ENCODE measurements at places on chromosomes 4 and X.

DNA sequence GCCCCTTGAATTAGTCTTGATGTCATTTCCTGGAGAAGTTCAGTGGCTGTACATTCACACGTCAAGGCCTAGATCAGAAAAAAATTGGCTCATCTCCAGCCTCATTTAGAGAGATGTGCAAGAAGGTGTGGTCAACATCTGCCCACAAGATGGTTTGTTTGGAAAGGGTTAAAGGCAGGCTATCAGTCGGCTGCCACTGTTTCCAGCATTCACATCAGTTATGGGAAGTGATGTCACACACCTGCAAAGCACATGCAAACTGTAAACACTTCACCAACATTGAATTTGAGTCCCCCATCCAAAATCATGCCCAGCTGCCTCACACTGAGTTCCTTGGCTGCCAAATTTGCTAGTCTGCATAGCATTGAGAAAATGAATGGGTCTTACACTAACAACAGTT is 498.3 kb upstream of the INTU start:
- DNase-seq: no peak

- no peak for DNase-seq
These were observed 405.3 kb upstream of the FAT1 start for GRCh38 chr4:187128976-187129375.

DNA sequence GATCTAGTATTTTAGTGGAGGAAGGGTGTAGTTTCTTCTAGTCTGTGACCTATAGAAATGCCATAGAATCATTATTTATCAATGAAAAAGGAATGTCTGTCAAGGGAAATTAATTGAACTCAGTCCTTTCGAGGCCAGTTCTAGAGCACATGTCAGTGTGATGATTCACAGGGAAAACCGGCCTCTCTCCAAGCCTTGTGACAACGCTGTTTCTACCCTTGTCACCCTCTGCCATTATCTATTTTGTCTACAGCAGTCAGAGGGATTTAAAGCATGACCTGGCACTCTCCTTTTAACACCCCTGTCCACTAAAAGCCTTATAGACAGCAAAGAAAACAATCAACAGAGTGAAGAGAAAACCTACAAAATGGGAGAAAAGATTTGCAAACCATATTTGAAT is 119.8 kb downstream of the DRD5 start:
- no peak for DNase-seq

DNA sequence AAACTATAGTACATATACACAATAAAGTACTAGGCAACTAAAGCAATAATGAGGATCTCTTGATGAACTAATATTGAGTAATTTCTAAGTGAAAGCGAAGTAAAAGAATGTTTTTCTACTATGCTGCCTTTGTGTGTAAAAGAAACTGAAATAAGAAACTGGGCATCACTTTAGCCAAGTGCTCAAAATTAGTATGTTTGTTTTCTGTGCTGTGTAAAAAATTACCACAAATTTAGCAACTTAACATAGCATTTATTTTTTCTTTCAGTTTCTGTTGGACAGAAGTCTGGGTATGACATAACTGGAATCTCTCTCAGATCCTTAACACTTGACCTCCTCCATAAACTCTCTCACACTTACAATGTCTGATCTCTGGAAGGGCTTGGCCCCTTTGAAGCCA is 687.1 kb upstream of the MAGEB2 start:
- no peak for DNase-seq

DNA sequence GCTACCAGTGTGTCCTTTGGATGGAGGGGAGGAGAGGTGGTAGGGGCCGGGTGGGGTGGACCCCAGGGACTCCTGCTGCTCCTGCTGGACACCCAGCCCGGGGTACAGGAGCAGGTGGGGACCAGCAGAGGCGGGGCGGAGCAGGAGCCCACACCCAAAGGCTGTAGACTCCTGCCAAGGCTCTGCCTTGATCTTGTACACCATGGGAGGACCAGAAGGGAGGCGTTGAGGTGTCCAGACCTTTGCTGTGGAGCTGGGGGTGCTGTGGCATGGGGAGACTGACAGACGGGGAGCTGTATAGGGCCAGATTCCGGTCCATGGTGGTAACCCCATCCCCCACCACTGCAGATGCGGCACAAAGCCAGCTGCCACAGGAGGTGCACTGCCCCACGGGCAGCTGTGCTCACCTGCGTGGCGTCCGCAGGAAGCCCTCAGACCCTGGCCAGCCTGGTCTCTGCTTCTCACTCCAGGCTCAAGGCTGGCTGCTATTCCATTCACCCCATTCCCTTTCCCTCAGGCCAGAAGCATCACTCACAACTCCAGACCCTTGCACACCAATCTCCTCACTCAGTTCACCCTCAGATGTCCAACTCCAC is 5.0 kb upstream of the SLC26A1 start:
- no peak for DNase-seq

DNA sequence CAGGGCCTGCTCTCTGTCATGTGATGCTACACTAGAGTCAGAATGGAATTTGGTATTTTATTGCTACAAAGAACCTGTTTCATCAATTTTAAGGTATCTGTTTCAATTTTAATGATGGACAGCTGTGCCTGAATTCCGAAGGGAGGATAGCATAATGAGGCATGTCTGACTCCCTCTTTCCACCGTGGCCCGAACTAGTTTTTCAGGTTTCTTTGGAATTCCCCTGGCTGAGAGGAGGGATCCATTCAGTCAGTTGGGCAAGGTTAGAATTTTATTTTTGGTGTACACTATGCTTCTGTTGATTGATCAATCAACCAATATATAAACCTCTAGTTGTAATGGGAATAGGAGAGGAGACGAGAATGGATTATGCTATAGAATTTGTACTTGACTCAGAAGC is 761.8 kb downstream of the FAM133A start:
- DNase-seq: no peak

GRCh38 chr4:154529728-154530519 is 20.3 kb downstream of the PLRG1 start:
- no peak for DNase-seq

GRCh38 chr4:32909736-32910135 is 2189.6 kb downstream of the PCDH7 start:
- no peak for DNase-seq

- DNase-seq: no peak
These were observed 171.7 kb downstream of the AFAP1 start for GRCh38 chr4:7767966-7768365.

- DNase-seq: peak; percentile 25
These were observed 716 bp downstream of the FHIP1A start for GRCh38 chr4:151409470-151410313.

GRCh38 chr4:24244663-24245490 is 339.5 kb downstream of the DHX15 start:
- no peak for DNase-seq

GRCh38 chrX:79371640-79372039 is 4.5 kb upstream of the ITM2A start:
- no peak for DNase-seq

DNA sequence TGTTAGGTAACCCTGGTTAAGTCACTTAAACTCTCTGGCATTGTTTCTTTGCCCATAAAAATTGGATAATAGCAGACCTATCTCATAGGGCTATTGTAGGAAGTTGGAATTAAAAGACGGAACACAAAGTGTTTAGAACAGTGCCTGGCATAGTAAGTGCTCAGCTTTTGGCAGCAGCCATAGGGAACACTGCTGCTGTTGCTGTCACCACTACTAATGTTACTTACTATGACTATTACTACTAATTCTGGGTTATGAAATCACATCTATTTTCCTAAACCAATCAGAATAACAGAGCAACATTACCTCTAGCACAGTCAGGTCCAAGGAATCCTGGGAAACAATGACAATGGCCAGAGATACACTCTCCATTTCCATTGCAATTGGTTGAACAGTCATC is 300.0 kb downstream of the SH2D1A start:
- no peak for DNase-seq

DNA sequence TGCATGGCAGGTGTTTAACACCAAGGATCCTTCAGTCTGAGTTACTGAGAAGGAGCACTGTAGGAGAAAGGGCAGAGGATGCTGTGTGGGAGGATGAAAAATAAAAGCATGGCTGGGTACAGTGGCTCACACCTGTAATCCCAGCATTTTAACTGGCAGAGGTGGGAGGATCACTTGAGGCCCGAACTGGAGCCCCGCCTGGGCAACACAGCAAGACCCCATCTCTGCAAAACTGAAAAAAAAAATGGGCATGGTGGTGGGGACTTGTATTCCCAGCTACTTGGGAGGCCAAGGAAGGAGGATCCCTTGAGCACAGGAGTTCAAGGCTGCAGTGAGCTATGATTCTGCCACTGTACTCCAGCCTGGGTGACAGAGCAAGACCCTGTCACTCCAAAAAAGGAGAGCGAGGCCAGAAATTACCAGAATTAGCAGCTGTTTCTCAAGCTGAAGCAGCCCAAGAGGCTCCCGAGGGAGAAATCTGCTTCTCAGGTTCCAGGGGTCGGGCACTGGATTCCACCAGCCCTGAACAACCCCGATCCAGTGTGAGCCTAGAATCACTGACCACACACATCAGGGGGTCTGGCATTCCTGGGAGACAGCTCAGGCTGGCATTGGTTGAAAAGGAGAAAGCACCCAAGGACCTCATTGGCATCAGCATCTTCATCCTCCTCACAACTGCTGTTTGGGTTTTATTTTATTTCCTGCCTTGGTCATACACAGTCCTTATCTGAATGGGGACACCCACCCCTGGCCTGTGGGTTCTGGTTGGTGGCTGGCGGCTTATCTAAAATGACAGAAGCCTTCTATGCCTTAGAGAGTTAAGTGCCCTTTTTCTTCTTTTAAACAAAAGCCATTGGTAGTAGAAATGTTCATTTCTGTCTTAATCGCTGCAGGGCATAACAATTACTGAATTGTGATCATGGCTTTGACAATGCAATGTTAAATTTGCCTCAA is 66.3 kb upstream of the TRIM2 start:
- DNase-seq: no peak

DNA sequence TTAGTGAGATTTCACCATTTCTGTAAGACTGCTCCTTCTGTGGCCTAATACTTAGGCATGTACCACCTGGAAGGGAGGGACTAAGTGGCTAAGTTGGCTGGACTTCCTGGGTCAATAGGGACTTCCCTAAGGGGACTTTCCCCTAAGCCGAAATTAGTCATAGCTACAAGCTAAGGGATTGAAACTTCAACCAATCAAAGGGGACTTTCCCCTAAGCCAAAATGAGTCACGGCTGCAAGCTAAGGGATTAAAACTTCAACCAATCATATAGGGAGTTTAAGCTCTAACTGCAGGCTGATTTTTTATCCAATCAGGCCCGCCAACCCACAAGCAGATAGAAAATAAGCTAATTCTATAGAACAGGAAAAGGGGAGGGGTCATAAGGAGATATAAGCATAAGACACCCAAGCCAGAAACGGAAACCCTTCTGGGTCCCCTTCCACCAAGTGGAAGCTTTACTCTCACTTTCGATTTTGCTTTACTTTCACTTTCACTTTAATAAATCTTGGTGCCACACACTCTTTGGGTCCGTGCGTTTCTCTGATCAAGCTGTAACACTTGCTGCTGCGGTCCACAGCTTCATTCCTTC is 382.8 kb downstream of the KLHL4 start:
- DNase-seq: no peak

DNA sequence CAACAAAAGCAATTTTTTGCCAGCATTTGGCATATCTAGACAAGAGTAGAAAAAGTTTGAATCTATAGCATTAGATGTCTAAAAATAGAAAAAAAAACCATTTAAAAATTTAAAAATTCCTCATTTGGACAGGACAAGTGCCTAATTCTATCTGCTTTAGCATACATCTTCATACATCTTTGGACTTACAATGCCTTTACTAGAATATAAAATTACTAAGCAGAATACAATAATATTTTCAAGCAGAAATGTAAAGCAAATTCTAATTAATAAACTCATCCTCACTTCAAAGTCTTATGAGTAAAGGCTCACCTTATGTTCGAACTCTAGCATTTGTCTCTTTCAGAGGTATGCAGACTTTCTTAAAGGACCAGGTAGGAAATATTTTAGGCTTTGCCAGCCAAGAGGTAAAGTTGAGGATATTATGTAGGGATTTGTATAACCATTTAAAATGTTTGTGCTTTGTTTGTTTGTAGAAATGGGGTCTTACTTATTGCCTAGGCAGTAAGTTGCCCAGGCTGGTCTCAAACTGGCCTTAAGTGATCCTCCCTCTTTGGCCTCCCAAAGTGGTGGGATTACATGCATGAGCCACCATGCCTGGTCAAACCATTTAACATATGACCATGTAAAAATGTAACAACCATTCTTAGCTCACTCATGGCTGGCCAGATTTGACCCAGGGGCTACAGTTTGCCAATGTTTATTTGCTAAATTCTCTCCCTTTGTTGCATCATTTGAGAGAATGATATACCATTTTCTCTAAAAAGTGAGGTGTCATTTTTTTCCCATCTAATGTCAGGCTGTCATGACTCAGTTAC is 29.1 kb downstream of the UGDH start:
- DNase-seq: no peak

DNA sequence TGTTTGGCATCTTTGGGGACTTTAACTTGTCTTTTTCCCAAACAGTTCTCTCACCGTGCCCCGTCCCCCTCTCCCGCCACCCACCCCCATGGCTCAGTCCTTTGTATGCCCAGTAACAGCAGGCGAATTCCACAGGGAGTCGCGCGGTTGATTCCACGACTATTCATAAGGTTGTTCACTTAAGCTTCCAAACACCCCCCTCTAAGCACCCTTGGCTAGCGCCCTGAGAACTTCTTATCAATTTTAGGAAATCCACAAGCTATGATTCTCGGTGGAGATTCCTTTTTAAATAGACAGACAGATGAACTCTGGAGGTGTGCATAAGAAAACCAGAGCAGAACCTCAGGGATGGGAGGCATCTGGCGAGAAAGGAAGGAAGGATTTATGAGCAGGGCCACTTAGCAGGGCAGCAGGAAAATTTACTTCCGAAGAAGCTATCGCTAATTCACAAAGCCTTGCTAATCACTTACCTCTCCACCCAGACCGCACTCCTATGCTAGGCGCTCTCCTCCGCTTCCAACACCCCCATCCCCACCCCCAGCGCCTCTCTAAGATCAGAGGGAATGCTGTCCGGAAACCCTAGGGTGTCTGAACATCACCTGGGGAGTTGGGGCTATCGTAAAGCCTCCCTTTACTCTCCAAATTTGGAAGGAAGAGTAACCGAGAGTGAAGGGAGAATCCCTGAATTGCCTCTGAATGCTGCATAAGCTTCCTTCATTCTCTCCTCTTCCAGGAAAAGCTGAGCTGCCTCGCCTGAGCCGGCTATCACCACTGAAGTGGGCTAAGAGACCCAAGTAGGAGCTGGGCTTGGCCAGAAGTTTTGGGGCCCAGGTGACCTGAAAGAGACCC is 1.7 kb downstream of the UNC5C start:
- DNase-seq: no peak

- no peak for DNase-seq
These were observed 316.6 kb upstream of the BOD1L1 start for GRCh38 chr4:13944095-13944511.

GRCh38 chr4:64095398-64095797 is 313.9 kb downstream of the TECRL start:
- no peak for DNase-seq

DNA sequence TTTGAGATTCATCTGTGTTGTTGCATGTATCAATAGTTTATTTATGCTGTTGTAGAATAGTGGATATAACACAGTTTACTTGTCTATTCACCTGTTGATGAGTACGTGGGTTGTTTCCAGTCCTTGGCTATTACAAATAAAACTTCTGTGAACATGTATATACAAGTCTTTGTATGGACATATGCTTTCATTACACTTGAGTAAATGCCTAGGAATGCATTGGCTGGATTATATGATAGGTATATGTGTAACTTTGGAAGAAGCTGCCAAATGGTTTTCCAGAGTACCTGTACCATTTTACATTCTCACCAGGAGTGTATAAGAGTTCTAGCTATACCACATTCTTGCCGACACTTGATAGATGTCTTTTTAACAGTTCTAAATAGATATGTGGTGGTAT is 16.5 kb downstream of the ART3 start:
- DNase-seq: no peak

GRCh38 chr4:180664766-180665368 is 1578.3 kb upstream of the TENM3 start:
- peak; percentile 75 for DNase-seq

Measured in stimulated activated CD8-positive, alpha-beta memory T cell treated with anti-CD3 and anti-CD28 coated beads, Interleukin-4, amount 100 ng/mL, for 48 hours (primary cell).